ENCODE measurements at places on chromosomes 7 and 10.

DNA sequence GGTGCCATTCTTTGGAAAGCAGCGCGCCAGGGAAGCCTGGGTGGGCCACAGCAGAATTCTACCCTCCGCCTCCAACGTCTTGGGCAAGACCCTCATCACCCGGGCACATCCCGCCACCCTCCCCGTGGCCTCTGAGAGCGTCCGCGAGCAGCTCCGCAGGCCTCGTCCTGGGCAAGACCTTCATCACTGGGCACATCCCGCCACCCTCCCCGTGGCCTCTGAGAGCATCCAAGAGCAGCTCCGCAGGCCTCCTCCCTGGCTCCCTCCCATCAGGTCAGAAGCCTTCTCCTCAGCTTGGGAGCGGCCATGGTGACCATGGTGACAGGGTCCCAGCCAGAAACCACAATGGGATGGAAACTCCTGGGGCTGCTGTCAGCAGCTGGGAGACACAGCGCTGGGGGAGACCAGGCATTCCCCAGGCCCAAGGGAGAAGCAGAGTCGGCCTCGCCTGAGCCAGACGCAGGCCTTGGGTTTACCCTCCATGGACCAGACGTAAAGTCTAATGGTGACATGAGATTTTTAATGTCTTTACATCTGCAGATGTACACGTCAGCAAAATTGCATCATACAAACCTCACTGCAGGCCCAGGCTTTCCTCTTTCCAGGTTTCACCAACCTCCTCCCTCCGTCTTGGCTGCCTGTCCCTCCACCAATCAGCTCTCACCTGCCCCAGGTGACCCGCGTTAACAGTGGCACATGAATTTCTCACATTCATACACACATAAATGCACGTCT is 55.1 kb upstream of the PPP2R2D start:
- no peak for DNase-seq

- DNase-seq: no peak
Measured at GRCh38 chr10:57162231-57162630, 801.2 kb upstream of the ZWINT start.

DNA sequence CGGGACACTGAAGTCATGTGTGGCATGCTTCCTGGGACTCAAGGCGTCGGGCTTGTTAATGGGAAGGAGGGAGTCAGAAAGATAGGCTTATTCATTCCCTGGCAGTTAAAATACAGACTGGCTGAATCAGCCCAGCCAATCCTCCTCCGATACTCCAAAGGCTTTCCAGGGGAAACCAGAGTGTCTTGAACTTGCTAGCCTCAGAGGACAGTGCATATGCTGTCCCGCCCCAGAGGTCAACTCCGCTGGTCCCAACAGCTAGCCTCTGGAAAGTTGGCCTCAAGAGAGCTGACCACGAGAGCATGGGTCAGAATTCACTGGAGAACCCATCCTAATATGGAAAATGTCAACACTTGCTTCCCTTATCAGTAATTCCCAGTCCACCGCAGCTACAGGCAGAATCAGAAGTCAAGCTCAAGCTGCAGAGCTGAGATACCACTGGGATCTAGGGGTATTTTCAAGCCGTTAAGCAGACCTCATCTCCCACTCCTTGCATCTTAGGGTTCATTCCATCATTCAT is 43.0 kb downstream of the ELMO1 start:
- no peak for DNase-seq

DNA sequence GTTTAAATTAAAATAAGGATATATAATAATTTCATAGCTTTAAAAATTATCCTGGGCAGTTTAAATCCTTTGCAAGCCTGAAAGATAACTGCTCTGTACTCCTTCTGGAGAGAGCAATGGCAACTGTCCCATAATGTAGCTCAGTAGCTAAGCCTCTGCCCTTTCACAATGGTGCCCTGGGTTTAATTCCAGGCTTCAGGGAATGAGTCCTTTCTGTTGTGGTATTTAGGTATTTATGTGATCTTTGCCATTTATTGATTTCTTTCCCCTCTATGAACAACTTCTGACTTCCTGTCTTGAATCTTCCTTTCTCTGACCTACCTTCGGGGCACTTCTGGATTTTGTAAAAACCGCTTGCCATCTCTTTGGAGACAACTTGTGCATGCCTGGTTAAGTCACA is 773.2 kb downstream of the IPMK start:
- DNase-seq: no peak

DNA sequence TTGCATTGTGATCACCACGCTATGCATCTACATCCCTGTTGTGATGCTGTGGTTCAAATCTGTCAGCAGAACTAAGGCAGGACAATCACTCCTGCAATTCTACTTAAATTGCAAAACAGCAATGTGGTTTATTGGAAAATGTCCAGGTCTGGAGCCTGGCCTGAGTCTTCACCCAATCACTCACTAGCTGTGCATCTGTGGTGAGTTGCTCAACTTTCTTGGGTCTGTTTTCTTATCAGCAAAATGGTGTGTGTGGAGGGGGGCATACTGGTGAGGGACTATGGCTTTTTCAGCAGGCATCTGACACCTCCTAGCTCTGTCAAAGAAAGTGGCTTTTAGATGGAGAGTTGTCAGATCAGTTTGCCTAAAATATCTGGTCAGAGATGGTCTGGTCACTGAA is 108.3 kb upstream of the FEZF1 start:
- DNase-seq: no peak

- DNase-seq: no peak
Measured at GRCh38 chr7:116576350-116577319, 51.8 kb downstream of the CAV1 start.

- DNase-seq: no peak
Measured at GRCh38 chr7:45446195-45446944, 127.8 kb upstream of the ADCY1 start.

DNA sequence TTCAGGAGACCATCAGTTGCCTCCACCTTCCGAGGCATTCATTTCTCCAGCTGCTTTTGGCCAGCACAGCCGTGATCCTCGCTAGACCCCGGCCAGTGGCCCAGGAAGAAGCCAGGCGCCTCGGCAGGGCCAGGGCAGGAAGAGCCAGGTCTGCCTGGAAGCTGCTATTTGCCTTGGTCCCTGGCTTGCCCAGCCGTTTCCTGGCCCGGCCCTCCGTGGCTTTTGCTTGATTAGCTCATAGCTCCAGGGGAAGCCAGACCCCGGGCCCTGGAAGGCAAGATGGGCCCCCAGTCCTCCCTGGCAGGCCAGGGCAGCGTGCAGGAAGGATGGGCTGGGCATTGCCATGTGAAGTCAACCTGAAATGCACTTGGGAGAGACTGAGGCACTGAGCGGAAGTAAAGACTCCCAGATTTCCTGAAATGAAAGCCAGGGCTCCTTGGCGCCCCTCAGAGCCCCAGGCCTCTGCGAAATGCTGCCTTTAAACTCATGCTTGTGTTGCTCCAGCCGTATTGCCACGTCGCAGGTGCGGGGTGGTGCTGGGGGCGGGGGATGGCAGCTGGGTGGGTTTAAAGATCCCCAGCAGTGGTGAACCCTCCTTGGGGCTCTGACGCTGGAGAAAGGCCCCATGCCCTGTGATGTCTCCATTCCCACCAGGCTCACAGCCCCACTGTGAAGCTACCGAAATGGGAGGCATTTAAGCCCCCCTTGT is 160.6 kb downstream of the GRK5 start:
- DNase-seq: no peak

- no peak for DNase-seq
Measured at GRCh38 chr7:27163288-27164044, 1.9 kb downstream of the HOXA9 start.

DNA sequence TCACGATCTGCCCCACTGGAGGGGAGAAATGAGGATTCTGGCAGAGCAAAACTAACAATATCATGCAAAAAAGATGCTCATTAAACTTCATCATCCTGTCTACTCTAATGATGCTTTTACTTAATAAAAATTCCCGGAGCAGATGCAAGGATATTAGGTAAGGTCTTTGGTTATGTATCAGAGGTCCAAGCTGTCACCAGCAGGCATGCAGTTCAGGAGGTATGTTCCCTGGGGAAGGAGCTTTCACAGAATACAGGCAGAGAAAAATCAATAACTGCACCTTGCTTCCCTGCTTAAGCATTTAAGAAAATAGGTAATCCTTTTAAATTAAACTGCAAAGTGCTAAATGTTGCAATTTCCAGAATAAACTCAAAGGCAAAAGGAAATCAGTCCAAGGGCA is 81.6 kb upstream of the C1QL3 start:
- DNase-seq: no peak

DNA sequence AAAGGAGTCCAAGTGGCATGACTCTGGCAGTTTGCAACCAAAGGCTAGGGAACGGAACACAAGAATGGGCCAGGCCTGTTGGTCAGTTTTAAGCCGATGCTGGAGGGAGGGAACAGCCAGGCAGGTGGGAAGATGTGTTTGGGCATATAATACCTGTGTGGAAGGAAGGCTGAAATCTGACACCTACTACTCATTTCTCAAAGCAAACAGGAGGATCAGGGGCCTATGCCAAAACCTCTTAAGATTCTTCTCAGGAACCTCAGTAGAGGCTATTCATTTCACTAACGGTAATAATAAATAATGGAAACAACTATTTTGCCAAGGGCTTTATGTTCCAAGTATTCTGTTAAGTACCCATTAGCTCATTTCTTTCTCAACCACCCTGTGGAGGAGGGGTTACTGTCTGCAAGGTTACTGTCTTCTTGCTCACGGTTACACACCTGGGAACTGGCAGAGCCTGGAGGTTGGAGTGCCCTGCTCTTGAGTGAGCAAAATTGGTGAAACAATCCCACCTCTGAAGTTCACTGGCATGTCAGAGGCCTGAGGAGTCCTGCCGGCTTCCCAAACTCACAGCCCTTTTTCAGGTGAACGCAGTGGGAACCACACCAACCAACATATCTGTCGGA is 35.5 kb downstream of the GOT1 start:
- no peak for DNase-seq

GRCh38 chr10:74322565-74322964 is 171.5 kb downstream of the ADK start:
- DNase-seq: no peak

DNA sequence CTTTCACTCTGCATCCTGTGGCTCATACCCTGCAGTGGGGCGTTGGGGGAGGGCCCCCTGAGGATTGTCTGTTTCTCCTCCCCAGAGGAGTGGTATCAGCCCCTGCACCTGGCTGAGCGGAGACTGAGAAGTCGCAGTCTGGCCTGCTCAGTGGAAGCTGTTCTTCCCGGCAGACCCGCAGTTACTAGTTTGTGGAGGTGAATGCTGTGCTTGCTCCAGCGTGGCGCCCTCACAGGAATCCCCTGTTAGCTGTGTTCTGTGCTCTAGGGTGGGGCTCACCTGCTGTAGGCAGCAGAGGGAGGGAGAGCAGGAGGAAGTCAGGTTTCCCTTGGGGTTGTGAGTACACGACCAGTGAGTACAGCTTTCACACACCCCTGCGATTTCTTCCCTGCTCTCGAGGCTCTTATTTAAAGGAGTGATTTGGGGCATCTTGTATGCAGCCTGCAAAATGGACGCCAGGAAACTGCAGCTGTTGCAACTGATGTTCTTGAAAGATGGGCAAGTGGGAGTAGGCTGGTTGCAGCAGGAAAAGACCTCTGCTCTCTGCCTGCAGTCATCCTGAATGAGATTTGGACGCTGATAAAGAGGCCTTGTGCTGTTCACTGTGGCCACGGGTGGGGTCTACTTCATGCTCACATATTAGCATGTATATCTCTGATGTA is 66.4 kb downstream of the HK1 start:
- no peak for DNase-seq

DNA sequence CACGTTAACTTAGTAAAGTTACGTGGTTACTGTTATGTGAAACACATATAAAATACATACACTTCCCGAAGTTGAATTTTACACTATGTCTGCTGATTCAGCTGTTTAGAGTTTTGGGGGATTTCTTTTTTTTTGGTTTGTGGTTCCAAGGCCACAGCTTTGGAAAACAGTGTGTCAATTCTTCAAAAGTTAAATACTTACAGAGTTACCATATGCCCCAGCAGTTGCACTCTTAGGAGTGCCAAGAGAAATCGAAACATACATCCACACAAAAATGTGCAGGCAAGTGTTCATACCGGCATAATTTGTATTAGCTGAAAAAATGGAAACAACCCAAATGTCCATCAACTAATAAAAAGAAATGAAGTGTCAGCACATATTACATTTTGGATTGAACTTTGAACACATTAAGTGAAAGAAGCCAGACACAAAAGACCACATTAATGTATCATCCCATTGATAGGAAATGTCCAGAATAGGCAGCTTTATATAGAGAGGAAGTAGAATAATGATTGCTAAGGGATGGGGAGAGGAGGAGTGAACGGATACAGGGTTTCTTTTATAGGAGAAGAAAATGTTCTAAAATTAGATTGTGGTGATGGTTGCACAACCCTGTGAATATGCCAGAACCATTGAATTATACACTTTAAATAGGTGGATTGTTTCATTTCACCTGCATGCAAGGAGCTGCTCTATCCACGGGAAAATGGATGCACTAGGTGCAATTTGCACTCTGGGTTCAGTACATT is 17.6 kb downstream of the APBB1IP start:
- DNase-seq: no peak

DNA sequence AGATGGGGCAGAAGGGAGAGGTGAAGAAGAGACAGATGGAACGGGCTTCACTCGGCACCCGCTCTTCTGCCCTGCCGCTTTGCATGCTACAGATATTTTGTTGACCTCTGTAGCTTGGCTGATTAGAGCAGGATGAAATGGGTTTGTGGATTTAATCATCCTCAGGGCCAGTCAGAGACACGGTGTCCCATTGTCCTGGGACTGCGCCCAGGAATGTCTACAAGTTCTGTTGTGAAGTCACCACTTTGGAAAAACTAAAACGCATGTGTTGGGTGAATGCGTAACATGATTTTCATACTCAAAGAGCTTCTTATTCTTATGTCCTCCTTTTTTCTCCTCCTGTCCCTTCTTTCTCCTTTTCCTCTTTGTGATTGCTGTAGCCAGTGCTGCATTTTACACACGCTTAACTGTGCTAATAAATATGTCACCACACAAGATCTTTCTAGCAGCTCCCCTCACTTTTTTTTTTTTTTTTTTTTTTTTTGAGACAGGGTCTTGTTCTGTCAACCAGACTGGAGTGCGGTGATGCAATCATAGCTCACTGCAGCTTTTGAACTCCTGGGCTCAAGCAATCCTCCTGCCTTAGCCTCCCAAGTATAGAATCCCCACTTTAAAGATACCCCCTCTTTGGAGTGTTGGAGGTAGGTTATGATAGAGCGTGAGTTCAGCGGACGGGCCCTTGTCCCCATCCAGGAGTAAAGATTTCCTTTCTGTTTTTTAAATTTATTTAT is 3.4 kb downstream of the CPA4 start:
- DNase-seq: no peak

GRCh38 chr7:47648275-47648925 is 66.5 kb upstream of the TNS3 start:
- no peak for DNase-seq

- peak; percentile 56 for DNase-seq
Measured at GRCh38 chr10:79374312-79375191, 27.3 kb downstream of the PPIF start.

GRCh38 chr7:101628522-101628921 is 574 bp downstream of the MYL10 start:
- DNase-seq: no peak

DNA sequence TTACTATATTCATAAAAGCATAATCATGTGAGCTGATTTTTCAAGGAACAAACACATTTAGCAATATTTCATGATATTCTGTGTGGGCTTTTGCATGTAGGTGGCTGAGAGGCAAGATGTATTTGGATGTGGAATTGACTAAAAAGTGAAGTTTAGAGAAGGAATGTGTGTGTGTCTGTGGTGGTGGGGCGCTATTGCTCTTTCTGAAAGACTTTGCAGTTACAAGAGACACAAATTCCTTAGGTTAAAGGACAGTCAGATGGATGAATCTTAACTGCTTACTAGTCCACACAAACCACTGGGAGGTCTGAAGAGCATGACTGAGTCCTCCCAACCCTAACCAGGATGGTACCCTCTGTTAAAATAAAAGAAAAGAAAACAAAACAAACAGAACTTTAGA is 200.1 kb downstream of the SDHAF3 start:
- no peak for DNase-seq
